AG08395 (cell line): ENCODE measurements at places on chromosomes 1 and 21.

- DNase-seq, result no peak
Observed at GRCh38 chr1:153769221-153769620, 6.0 kb upstream of the SLC27A3 start.

DNA sequence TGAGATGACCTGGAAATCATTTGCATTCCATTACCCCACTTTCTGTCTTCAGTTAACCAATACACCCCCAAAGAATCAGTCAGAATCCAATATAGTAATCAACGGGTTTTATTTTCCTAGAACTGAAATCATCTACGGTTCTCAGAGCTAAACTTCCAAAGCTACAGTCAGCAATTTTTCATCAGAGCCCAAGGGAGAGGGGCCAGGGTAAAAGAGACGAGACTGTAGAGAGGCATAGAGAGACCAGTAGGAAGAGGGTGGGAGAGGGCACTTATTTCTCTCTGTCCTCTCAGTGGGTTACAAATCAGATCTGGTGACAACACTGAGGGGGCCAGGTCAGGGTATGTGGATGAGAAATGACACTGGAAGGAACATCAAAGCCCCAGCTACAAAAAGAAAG lies 1.1 kb upstream of the MRPL24 start:
- no peak for DNase-seq

DNA sequence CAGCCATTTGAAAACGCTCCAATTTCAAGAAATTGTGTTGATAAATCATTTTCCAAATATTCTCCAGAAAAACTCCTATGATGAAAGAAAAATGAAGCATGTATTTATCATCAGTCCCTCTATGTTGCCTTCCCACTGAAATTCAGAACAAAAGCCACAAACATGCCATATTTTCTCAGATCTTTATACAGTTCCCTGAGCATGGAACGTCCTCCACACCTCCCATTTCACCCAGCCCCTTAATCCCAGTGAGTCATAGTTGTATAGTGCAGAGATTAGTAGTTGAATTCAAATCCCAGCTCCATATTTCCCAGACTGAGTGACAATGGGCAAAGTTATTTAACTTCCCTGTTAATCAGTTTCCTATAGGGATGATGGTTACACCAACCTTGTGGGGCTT lies 20.6 kb upstream of the NPL start:
- peak; percentile 35 for DNase-seq

DNA sequence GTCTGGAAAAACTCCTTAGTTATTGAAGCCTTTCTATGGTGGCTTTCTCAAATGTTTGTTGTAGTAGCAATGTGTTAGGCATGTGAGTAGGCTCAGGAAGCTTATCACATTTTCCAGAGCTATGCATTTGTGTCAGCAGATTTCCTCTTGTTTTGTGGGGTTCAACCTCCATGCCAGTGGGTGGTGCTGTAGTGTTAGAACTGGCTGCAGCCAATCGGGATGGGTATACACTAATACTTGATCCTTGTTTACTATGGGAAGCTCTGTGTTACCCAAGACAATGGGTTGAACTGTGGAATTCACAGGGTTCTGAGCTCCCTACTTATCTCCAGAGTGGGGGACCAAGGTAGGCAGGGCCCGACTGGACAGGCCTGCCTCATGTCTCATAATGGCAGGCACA lies 348.5 kb upstream of the ADAMTS5 start:
- no peak for DNase-seq

- peak; percentile 54 for DNase-seq
Observed at GRCh38 chr1:20102875-20103274, 16.5 kb downstream of the PLA2G2D start.

- DNase-seq, result no peak
Observed at GRCh38 chr1:185961664-185962063, 227.5 kb downstream of the HMCN1 start.

DNA sequence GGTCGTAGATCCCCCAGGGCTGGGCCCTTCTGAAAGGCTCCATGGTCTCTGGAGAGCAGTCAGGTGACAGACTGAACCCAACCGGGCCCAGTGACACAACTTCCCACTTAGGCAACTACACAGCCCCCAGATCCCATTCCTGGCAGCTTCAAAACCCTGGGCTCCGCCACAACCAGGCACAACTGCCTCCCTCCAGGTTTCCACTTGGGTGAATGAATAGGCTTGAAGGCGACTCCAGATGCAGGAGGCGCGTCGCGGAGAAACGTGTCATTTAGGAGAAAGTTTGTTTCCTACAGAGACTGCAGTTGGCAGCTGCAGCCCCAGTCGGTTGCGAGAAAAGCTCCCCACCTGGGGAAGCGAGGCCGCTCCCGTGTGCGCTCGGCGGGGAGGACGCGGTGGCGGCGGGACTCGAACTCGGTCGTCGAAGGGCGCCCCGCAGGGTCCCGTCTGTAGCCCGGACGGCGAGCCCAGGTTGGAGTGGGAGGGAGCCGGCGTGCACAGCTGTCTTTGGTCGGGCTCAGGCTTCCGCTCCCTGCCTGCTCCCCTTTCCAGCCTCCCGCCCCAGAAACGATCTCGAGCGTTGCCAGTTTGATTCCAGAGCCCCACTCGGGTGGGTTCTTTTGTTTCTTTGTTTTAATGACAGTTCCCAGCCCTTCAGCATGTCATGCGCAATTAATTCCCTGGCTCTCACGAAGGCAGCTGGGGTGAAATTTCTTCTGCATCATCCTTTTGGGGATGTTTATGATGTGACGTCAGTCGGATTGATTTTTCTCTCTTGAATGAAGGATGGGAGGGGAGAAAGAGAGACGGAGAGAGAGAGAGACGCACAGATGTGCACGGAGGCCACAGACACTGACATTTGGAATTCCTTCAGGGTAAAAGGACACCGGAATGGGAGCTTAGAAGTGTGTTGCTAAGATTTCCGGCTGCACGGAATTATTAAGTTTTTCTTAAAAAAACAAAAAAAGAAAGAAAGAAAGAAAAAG lies 862 bp upstream of the SGIP1 start:
- peak; percentile 60 for DNase-seq

DNA sequence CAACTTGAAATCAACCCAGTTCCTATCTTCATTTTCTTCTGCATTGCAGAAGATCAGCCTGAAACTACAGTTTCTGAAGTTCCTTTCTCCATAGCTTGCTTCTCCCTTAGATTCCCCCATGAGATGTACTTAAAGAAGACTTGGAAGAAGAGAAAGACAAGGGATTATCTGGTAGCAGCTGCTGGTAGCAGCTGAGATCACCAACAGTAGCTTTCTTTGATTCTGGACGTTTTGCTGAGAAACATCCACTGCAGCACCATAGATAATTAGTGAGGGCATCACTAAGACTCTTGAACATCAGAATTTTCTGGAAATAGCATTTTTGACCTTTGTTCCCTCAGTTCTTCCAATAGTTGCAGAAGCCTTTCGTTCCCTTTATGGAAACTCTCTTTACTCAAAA lies 465 bp upstream of the CFHR3 start:
- DNase-seq, result no peak

GRCh38 chr1:112637254-112638109 lies 17.9 kb downstream of the CAPZA1 start:
- peak; percentile 64 for DNase-seq

- no peak for DNase-seq
Observed at GRCh38 chr1:169044971-169045370, 61.5 kb upstream of the ATP1B1 start.

DNA sequence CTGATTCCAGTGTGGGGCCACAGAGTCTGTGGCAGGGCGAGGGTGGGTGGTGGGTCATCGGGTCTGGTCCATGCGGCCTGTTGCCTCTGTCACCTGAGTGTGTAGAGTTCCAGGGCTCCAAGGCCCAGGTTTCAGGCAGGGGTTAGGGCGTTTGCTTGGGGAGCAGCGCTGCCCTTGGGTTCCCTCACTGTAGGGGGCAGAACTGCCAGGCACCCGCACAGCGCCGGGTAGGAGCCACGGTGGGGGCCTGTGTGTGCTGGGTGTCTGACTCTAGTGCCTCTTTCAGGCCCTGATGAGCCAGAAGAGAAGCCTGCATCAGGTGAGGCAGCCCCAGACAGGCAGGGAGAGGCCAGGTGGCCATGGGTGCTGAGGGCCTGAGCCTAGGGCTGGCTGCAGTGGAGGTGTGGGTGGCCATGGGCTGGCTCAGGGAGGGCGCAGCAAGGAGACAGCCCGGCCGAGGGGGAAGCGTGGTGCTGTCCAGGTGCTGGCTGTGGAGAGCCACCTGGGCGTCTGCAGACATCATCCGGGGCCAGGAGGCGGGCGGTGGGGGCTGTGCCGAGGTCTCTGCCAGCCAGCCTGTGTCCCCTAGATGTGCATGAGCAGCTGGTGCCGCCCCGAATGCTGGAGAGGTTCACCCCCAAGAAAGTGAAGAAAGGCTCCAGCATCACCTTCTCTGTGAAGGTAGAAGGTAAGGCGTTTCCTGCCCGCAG lies 72.3 kb downstream of the TRIM11 start:
- no peak for DNase-seq

DNA sequence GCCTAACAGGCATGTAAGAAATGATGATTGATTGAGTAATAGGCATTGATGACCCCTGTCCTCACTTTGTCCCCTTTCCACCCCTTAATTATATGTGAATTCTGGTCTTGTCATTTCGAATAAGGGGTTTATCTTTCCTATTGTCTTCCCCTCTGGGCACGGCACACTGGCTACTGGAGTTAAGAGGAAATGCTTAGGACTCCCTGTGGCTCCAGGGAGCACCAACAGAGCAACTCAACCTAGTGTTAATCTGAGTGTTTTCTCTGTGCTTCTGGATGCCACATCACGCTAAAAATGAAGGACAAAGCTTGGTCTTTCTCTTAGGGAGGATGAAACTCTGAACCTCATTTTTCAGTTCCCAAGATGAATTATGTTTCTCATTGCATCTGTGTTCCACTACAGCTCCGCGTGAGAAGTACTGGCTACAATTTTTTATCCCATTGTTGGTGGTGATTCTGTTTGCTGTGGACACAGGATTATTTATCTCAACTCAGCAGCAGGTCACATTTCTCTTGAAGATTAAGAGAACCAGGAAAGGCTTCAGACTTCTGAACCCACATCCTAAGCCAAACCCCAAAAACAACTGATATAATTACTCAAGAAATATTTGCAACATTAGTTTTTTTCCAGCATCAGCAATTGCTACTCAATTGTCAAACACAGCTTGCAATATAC lies 5.3 kb downstream of the FCER1A start:
- DNase-seq, result no peak

DNA sequence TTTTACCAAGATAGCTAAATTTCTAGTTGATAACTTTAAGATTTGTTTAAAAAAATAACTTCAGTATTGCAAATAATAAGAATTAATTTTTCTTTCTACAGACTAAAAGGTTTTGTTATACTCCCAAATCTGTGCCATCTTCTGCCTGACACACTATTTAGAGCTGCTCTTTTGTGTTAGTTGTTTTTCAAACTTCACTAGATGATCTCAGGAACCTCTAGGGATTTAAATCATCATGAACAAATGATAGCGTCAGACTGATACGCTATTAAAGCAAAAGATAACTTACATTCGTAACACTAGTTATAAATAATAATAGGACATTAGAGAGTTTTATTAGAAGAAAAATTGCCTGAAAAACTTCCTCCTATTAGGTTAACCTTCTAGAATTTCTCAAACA lies 243.1 kb upstream of the CXADR start:
- no peak for DNase-seq

GRCh38 chr1:46410156-46411009 lies 16.3 kb downstream of the FAAH start:
- no peak for DNase-seq

DNA sequence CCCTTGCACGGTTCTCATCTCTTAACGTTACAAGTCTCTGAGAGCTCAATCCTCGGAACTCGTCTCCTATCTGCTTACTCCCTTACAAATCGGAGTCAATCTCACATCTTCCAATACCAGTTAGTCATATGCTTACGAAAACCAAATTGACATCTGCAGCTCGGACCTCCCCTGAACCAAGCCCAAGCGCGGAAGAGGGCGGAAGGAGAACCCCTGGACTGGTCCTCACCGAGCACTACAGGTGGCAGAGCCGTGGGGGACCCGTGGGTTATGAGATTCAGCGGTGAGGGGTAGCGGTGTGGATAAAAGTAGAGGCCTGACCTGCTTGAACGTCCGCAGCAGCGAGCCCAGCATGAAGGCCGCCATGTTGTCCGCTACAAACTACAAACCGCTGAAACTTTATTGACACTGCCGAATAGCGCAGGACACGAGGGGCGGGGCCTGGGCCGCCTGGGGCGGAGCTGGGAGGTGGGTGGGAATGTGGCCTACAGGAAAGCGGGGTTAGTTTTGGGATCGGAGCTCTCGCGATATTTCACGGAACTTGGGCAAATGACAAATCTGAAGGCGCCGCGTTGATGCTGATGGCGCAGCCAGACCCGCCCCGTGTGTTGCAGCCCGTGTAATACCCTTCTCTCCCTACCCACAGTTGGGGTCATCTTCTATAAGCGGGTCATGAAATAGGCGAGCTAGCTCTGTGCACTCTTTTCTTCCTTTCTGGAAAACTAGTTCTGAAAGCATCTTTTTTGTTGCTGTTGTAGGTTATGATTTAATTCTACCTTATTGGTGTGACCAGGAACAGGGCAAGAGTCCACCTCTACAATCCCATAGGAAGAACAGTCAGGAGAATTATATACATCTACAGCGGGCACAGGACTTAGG lies at the start of gene MRPS14:
Gene MRPS14, minus strand, starts transcription at position 383 of the 879 bp plus-strand sequence. Its CDS starts 17 bp downstream, at position 366.
- peak; percentile 98 for DNase-seq

- DNase-seq, result no peak
Observed at GRCh38 chr1:21652101-21652936, 16.8 kb downstream of the RAP1GAP start.

DNA sequence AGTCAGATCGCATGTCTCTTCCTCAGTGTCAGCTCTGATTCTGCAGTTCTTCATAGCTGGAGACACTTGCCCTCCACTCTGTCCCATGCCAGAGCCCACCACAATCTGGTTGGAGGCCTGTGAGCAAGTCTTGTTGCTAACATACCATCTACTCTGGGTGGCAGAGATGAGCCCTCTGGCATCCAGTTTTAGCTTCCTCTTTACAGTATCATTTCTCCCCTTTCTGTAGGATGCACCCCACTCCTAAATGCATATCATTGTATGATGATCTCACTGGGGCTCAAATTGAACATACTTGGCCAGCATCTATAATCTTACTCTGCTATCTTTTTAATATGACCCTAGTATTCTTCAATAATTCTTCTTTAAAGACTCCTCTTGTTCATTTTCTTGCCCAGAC lies 16.9 kb downstream of the PCNX2 start:
- DNase-seq, result no peak

DNA sequence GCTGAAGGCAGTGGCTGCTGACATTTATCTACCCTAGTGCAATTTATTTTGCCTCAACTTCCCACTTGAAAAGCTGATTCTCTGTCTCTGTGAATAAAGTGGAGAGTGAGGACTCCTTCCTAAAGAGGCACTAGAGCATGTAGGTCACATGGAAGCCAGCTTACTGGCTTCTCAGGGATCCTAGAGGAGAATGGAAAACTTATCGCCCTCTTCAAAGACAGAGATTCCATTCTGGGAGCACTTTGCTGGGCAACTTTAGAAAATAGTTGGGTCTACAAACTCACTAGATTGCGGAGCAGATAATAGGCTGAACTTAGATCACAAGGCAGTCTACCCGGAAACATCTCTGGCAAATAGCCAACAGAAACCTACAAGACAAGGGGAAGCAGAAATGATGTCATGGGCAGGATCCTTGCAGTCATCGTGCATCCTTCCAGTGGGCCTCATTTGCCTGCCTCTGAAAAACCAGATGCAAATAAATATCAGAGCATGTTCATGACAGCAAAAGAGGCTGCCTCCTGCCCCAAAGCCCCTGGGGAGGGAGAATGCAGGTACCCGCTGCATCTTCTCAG lies 104.8 kb upstream of the BARHL2 start:
- no peak for DNase-seq

- peak; percentile 38 for DNase-seq
Observed at GRCh38 chr1:39178541-39179431, 25.7 kb upstream of the MACF1 start.
